Endothelial cell of umbilical vein (primary cell): ENCODE measurements at places on chromosomes 1 and 21.

DNA sequence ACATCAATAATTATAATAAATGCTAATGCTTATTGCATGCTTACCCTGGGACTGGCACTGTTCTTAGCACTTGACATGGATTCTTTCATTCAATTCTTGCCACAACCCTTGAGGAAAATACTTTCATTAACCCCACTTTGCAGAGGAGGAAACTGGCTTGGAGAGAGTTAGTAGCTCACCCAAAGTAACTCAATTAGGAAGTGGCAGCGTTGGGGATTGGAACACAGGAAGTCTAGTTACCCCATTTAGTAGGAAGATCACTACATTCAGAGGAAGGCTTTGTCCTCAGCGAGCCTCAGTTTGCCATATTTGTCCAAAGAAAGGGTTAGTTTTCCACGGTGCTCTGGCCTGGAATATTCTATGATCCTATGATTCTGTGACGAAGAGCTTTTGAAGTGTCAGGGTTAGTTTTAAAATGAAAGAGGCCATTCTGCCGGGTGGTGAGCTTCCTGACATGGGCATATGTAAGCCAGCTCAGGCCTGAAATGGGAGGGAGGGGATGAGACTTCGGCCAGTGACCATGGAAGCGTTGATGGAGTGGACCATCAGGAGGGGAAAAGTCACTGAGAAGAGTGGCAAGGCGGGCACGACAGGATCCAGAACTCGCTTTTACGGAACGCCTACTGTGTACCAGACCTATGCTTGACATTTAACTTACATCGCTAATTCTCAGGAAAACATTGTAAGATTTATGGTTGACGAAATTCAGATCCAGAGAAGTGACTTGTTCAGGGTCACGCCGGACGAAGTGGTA lies 28.2 kb upstream of the EPB41 start:
- H3K36me3 ChIP-seq, result peaks cover 2% of the 10 kb centered on the region
- H3K27ac ChIP-seq, result no peak overlapping the region
- H3K4me3 ChIP-seq, result no peak overlapping the region
- H3K27me3 ChIP-seq, result no peaks in the 10 kb centered on the region
- DNase-seq, result no peak

DNA sequence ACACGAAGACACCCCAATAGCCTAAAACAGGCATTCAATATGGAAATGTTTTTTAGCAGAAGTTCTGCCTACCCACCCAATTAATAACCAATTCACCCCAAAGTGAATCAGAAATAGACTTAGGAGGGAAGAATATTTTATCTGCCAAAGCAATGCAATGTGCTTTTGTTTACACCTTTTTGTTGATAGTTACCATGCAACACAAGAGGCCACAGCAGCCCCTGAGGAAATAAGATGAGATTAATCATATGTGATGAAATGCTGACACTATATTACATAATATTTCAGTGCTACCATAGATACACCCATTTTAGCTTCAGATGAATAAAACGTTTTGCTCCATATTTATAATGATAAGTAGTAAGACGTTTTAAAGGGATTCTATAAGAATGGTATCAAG lies 60.9 kb upstream of the RGS2 start:
- no peaks in the 10 kb centered on the region for H3K27me3 ChIP-seq
- H3K27ac ChIP-seq, result no peak overlapping the region
- H3K4me1 ChIP-seq, result peaks cover 3% of the 10 kb centered on the region

GRCh38 chr1:21857840-21858670 lies 46.0 kb downstream of the LDLRAD2 start:
- H3K27me3 ChIP-seq, result no peaks in the 10 kb centered on the region
- H3K36me3 ChIP-seq, result peaks cover 84% of the 10 kb centered on the region
- no peak overlapping the region for H3K4me3 ChIP-seq
- peak overlapping the region; percentile 0 for H3K27ac ChIP-seq

DNA sequence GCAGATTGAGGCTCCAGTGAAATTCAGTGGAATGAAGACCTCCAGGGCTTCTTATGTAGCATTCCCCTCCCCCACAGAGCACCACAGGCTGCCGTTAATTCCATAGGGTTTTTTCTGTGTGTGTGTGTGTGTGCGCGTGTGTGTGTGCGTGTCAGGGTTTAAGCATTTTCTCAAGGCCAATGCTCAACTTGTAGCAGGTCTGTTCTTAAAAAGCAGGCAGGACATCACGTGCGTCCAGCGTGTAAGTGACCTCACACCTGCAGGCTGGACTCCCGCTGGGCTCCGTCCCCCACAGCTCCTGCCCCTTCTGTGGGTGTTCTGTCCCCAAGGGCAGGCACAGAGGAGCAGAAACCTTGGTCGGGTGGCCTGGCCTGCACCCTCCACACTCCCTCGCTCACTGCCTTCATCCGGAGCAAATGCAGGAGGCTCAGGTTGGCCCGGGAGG lies 5.3 kb downstream of the PRDM16 start:
- no peaks in the 10 kb centered on the region for H3K4me1 ChIP-seq
- H3K36me3 ChIP-seq, result no peaks in the 10 kb centered on the region
- no peak overlapping the region for H3K4me3 ChIP-seq
- DNase-seq, result no peak
- H3K27me3 ChIP-seq, result peaks cover 39% of the 10 kb centered on the region
- H3K27ac ChIP-seq, result no peak overlapping the region

- H3K36me3 ChIP-seq, result peaks cover 4% of the 10 kb centered on the region
- no peak overlapping the region for H3K4me3 ChIP-seq
- peak; percentile 49 for DNase-seq
Observed at GRCh38 chr1:220775240-220775853, 11.4 kb upstream of the MTARC1 start.

GRCh38 chr1:19569786-19570185 lies 74.3 kb upstream of the NBL1 start:
- peaks cover under 1% of the 10 kb centered on the region for H3K27me3 ChIP-seq
- H3K4me3 ChIP-seq, result no peak overlapping the region
- DNase-seq, result no peak
- H3K4me1 ChIP-seq, result no peaks in the 10 kb centered on the region

- no peak overlapping the region for H3K4me3 ChIP-seq
- DNase-seq, result no peak
- no peaks in the 10 kb centered on the region for H3K4me1 ChIP-seq
- H3K36me3 ChIP-seq, result no peaks in the 10 kb centered on the region
- H3K27ac ChIP-seq, result no peak overlapping the region
Observed at GRCh38 chr21:22657781-22658180, 1659.6 kb downstream of the NCAM2 start.

GRCh38 chr21:38228537-38228936 lies 28.3 kb upstream of the KCNJ15 start:
- no peaks in the 10 kb centered on the region for H3K4me1 ChIP-seq
- H3K27me3 ChIP-seq, result no peaks in the 10 kb centered on the region
- no peaks in the 10 kb centered on the region for H3K36me3 ChIP-seq
- H3K4me3 ChIP-seq, result no peak overlapping the region
- H3K27ac ChIP-seq, result no peak overlapping the region

DNA sequence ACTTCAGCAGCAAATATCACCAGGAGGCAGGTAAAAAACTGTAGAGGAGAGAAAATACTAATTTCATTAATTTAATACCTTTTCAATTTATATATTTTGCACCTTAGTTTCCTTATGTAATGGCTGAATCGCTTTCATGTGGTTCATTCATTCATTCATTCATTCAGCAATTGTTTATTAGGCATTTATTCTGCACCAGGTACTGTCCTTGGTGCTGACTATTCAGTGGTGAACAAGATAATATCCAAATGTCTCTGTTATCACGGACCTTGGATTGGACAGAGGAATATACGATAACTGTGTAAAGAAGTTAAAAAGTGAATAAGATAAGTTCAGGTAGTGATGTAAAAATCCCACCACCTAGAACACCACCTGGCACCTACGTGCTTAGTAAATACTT lies 28.8 kb downstream of the TSPAN2 start:
- no peak overlapping the region for H3K4me3 ChIP-seq
- DNase-seq, result no peak
- peaks cover 25% of the 10 kb centered on the region for H3K4me1 ChIP-seq

DNA sequence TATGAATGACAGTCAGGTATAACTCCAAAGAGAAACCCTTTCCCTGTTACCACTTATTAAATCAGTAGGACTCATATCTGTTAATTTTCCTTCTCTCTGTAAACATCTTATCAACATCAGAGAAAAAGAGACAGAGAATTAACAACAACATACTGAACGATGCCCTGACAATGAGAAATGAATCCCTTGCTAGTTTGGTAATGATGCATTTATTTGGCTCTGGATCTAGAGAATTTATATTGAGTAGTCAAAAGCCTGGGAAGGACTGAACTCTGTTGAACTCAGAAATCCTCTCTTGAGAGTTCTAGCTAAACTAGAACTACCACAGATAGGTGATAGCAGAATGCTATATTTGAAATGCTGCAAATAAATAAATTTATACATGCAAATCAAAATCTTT lies 325.6 kb downstream of the DISC1 start:
- H3K4me3 ChIP-seq, result no peak overlapping the region
- H3K36me3 ChIP-seq, result no peaks in the 10 kb centered on the region
- DNase-seq, result no peak

- H3K36me3 ChIP-seq, result no peaks in the 10 kb centered on the region
- H3K4me1 ChIP-seq, result no peaks in the 10 kb centered on the region
- no peak overlapping the region for H3K4me3 ChIP-seq
- H3K27ac ChIP-seq, result no peak overlapping the region
Observed at GRCh38 chr1:110130113-110130591, 17.9 kb downstream of the UBL4B start.

DNA sequence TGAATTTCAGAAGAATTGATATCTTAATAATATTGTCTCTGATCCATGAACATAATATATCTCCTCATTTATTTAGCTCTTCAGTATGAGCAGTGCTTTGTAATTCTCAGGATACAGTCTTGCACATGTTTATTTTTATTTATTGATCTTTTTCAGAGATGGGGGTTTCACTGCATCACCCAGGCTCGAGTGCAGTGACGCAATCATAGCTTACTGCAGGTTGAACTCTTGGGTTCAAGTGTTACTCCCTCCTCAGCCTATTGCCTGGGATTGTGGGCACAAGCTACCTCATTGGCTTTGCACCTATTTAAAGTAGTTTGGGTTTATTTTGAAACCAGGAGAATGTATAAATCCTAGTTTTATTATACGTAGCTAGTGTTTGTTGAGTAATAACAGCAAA lies 4.7 kb downstream of the RPS6KC1 start:
- no peak for DNase-seq
- no peak overlapping the region for H3K27ac ChIP-seq
- H3K36me3 ChIP-seq, result no peaks in the 10 kb centered on the region
- H3K4me1 ChIP-seq, result peaks cover 6% of the 10 kb centered on the region

DNA sequence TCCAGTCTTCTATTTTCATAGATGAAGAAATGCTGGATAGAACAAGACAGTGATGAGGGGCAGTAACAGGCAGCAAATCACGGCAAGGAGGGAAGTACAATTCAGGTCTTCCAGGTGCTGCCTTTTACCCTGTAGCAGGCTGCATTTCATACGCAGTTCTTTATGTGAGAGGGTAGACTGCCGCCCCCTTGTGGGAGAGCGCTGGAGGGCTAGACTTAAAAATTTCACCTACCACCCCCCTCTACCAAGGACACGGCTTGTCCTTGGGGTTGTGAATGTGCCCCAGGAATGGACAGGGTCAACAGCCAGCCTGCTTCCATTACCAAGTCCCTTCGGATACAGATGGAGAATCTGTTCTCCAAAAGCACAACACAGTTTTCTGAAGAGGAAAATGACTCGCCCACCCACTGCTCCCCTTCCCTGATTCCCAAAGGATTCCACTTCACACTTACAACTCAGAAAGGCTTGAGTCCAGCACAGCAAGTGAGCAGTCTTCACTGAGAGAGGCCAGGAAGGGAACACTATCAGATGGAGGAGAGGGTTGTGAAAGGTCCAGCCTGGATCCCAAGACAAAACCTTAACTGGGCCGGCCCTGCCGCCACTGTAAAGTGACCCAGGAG lies 7.4 kb downstream of the WDR77 start:
- H3K27ac ChIP-seq, result no peak overlapping the region
- H3K27me3 ChIP-seq, result no peaks in the 10 kb centered on the region
- peaks cover 26% of the 10 kb centered on the region for H3K36me3 ChIP-seq
- no peak overlapping the region for H3K4me3 ChIP-seq
- no peaks in the 10 kb centered on the region for H3K4me1 ChIP-seq

- no peaks in the 10 kb centered on the region for H3K27me3 ChIP-seq
- no peak overlapping the region for H3K4me3 ChIP-seq
- H3K27ac ChIP-seq, result no peak overlapping the region
- no peak for DNase-seq
- H3K4me1 ChIP-seq, result no peaks in the 10 kb centered on the region
Observed at GRCh38 chr1:82337635-82338034, 536.9 kb downstream of the ADGRL2 start.

GRCh38 chr21:26849428-26850115 lies 4.4 kb upstream of the ADAMTS1 start:
- peak; percentile 55 for DNase-seq
- H3K4me1 ChIP-seq, result peaks cover 11% of the 10 kb centered on the region
- H3K27ac ChIP-seq, result no peak overlapping the region
- H3K36me3 ChIP-seq, result no peaks in the 10 kb centered on the region

DNA sequence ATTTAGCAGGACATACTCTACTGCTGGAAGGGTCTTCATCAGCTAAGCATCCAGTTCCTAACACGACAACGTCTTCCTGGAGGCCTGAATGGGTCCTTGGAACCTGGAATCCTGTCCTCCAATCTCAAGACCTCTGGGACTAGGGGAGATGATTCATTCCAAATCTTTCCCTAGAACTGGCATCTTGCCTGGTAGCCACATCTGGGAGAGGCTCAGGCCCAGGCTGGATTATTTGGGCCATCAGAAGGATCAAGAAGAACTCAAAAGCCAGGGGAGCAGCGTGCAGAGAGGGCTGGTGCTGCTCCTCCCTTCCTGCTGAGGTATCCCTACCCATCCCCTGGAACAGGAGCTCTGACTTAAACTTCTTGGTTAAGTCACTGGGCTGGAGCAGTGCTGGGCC lies 2.8 kb upstream of the PHLDA3 start:
- H3K4me3 ChIP-seq, result no peak overlapping the region
- peaks cover 11% of the 10 kb centered on the region for H3K27me3 ChIP-seq
- H3K4me1 ChIP-seq, result peaks cover 5% of the 10 kb centered on the region
- H3K36me3 ChIP-seq, result no peaks in the 10 kb centered on the region

DNA sequence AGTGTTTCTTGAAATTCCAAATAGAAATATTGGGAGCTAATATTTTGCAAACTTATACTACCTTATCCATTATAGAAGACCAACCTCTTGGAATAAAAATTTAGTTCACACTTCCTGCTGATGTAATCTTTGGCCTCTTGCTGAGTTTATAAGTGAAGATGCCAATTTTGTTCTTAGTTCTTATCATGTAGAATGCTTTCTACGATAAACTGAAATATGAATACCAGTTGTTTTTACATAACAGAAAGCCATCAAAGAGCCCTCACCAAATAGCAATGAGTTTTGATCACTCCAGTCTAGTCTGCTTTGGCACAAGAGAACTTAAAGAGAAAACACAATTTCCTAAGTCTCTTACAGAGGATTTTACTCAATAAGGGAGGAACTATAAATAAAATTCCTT lies 89.5 kb downstream of the DENND1B start:
- no peaks in the 10 kb centered on the region for H3K4me1 ChIP-seq
- no peaks in the 10 kb centered on the region for H3K27me3 ChIP-seq
- H3K36me3 ChIP-seq, result no peaks in the 10 kb centered on the region
